ENCODE measurements at places on chromosomes 6 and 20.

GRCh38 chr6:33570806-33571636 lies 9.1 kb downstream of the BAK1 start:
- DNase-seq: peak; percentile 97

DNA sequence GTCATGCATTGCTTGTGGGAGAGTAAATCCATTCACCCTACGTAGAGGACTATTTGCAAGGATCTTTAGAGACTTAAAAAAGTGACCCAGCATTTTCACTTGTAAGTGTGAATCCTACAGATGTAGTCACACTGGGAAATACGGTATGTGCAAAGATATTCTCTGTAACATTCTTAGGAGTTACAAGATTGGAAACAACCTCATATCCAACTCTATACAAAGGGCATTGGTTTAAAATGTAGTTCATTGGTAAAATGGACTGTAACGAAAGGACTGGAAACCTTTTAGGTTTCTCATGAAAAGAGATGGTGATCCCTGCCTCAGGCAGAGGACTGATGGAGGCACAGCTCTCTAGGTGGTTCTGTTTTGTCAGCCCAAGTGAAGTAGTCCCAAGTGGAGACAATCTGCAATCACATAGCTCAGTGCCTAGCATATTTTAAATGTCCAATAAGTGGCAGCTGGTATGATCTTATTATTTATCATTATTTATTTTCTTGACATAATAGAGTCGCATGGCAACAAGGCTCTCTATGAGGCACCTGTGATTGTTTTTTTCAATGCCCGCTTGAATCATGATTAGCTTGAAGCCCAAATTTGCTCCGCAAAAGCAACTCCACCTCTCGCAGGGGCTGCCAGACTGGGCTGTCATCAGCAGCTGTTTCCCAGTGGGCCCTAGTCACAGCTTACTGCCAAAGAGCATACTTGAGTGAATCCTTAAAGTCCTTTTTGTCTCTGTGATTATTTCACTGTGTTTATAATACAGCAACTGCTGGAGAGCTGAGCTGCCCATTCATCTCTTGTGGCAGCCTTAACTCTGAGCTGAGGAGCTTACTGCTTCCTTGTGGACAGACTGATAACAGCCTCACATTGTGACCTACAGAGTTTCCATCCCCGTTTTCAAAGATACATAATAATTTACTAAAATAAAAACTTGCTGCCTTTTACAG lies 19.8 kb upstream of the ENPP1 start:
- DNase-seq: no peak

DNA sequence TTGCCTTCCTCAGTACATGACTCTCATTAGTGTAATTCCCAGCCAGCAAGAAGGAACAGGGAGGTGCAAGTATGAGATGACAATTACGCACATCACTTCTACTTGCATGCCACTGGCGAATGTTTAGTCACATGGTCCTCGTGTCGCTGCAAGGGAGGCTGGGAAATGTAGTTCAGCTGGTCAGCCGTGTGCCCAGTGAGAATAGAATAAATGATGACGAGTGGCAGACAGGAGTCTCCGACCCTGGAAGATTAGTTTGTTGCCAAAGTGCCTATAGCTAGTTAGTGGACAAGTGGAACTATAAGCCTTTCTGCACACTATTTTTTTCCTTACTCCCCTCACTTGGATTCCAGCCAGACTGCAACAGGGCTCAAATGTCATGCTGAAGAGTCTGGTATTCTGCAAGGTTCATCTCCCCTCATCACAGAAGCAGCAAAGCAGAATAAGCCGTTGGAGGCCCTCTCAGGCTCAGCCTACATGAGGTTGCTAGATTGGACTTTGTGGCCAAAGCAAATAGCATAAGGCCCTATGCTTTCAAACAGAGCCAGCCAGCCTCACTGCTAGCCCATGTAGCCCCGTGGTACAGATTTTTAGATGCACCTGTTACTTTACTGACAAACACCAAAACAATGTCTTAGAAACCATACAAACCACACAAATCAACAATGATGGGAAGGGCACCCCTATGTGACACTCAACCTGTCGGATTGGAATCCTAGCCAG lies 9.7 kb downstream of the LINC00237 start:
- DNase-seq: no peak

DNA sequence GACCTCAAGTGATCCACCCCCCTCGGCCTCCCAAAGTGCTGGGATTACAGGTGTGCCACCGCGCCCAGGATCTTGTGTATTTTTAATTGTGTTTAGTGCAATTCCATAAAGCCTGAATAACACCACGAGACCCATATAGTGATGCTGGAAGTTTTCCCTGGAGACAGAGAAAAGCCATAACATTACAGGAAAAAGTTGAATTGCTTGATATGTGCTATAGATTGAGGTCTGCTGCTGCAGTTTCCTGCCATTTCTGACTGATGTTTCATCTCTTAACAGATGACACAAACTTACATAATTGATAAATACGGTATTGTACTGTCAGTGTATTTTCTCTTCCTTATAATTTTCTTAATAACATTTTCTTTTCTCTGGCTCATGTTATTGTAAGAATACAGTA lies 7.3 kb upstream of the UBD start:
- no peak for DNase-seq

DNA sequence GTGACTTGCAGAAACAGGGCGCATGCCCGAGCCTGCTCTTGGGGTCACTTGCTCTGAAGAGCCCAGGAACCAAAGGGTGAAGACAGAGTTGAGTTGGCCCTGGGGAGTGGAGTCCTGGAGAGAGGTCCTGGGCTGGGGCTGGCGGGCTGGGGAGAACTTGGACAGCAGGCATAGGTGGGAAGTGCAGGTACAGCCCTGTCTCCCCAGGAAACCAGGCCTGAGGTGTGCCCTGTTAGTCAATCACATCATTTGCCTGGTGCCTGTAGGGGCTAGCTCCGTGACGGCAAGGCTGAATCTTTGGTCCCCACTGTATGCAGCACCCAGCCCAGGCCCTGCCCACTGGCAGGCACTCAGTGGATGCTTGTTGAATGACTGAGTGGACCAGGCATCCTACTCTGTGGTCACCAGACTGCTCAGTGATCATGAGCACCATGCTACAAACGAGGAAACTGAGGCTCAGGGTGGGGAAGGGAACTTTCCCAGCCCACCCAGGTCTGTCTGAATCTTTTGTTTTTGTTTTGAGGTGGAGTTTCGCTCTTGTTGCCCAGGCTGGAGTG lies 15.6 kb upstream of the NOL4L start:
- no peak for DNase-seq

DNA sequence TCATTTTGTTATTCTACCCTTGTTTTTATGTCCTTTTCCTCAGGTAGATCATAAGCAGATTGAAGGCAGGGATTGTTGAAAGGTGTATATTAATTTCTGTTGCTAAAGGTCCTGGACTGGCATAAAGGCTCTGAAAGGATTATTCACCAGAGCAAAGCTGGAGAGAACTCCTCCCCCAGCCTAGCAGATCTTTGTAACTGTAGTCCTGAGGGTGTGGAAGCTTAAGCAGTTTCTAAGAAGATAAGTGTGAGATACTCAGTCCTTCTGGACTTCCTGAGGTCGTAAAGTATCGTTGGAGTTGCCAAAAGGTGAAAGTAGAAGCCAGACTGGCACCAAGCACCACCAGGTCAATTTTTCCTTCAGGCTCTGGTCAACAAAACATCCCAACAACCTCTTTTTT lies 24.2 kb downstream of the CGA start:
- DNase-seq: no peak

- DNase-seq: no peak
These were observed 163.2 kb downstream of the SYNDIG1 start for GRCh38 chr20:24632581-24632980.

DNA sequence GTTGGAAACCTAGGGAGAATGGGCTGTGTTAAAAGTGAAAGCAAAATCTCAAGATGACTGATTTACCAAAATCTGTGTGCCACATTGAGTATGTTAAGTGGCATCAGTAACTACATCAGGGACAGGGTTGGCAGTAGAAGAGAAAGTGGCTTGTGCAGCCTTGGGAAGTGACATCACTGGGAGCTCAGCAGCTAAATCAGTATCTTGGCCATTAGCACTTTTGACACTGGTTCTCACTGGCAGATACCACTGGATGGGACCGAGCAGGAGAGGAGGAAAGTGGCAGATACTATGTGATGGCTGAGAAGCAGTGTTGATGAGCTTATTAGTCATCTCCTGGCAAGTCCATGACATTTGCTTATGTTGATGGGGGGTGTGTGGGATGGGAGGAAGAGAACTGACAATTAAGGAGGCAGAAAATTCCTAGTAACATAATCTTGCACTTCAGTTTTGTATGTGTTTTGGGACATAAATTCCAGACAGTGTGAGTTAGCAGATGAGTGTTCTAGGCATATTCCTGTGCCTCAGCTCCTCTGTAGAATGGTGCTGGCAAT lies 322.2 kb downstream of the SOX4 start:
- no peak for DNase-seq

DNA sequence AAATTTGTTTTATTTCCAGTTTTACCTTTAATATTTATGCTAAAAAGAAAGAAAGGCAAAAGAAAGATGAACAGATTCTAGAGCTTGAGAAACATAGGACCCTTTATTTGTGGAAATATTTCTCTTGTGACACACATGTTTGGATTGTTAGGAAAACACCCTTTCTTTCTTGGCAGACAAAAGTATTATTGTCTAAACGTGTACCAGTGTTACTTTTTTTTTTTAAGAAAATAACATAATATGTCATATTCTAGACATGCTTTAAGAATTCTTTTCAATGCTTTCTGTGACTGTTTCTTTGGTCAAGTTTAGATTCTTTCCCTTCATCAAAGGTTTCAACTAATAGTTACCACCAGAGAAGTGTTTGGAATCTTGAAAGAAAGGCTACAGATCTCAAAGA lies 183.4 kb upstream of the CNR1 start:
- no peak for DNase-seq

- peak; percentile 26 for DNase-seq
These were observed 18.0 kb downstream of the ATP9A start for GRCh38 chr20:51750037-51750769.

DNA sequence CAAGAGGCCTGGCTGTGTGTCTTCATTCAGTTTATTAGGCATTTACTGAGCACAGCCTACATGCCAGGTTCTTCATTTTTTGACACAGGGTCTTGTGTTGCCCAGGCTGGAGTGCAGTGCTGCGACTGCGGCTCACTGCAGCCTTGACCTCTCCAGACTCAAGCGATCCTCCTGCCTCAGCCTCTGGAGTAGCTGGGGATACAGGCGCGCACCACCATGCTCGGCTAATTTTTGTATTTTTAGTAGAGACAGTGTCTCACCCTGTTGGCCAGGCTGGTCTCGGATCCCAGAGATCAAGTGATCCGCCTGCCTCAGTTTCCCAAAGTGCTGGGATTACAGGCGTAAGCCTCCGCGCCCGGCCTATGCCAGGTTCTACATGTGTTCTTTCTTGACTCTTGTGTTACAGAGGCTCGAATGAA lies 601 bp upstream of the ATRN start:
- DNase-seq: no peak

- no peak for DNase-seq
These were observed 14.5 kb upstream of the GUCA1A start for GRCh38 chr6:42158631-42159030.

GRCh38 chr20:61737812-61738443 lies 327.8 kb downstream of the TAF4 start:
- no peak for DNase-seq

DNA sequence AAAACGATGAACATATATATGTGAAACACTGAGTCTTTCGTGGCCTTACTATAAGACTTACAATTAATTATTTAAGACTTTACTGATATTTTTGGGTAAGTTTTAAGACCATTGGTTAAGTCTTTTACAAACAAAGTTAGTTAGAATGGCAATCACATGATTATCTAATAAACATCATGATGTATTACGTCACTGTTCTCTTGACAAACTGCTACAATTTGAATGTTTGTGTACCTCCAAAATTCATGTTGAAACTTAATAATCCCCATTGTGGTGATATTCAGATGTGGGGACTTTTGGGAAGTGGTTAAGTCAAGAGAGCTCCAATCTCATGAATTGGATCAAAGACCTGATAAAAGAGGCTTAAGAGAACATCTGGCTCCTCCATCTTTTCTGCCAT lies 25.9 kb upstream of the B3GAT2 start:
- no peak for DNase-seq

- no peak for DNase-seq
These were observed 144.8 kb downstream of the TTLL2 start for GRCh38 chr6:167469672-167470071.

DNA sequence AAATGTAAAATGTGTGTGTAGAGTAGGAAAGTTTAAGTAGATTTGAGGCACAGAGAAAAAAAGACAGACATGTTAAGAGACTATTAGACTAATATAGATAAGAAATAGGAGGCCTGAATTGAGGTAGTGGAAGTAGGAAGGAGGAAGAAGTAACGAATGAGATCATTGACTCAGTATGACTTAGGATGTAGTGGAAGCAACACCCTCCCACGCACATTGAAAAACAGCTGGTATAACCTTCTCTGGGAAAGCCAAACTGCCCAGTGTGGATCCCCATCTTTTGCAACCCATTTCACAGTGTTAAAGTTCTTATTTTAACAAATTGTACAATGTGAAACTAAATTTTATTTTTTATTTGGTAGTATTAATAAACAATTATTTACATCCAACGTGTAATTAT lies 89.1 kb downstream of the GRIK2 start:
- no peak for DNase-seq

DNA sequence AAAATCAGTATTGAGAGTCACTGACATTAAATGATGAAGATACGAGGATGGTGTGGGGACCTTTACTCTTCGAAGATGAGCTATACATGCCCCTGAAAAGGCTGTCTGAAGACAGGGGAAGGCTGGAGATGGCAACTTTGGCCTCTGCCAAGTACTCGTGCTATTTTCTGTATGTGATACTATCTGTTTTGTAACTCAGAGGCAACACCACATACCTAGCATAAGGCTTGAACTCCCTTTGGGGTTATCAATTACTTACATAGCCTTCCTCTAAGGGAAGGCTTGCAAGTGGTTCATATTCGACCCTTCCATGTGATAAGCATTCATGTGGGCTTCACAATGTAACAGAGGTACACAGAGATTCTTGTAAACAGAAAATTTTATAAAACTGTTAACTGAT lies 68.7 kb upstream of the FBXO30 start:
- no peak for DNase-seq

GRCh38 chr20:48564982-48565539 lies 262.7 kb downstream of the PREX1 start:
- DNase-seq: no peak

GRCh38 chr6:141035312-141036200 lies 1097.2 kb upstream of the GJE1 start:
- no peak for DNase-seq

GRCh38 chr6:113047148-113047547 lies 700.0 kb downstream of the RFPL4B start:
- no peak for DNase-seq

DNA sequence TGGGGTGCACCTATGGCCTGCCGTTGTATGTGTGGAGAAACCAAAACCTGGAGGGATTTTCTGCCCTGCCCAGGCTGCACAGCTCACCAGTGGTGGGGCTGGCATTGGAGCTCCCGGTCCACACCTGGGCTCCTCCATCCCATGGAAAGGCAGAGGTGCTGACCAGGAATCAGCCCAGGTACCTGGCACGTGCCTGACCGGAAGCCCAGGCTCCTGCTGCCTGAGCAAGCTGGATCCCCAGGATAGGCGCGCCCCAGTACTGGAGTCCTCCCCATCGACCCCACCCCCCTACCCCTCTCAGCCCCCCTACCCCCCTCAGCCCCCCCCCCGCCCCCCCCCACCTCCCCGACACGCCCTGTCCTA lies 39.9 kb upstream of the HMGA1 start:
- DNase-seq: no peak

- no peak for DNase-seq
These were observed 6.2 kb downstream of the MYLIP start for GRCh38 chr6:16135066-16135465.

Data from activated CD4-positive, alpha-beta T cell treated with anti-CD3 and anti-CD28 coated beads, Interleukin-2, amount 50 U/mL, for 16 hours (primary cell).